Stimulated activated CD8-positive, alpha-beta memory T cell treated with anti-CD3 and anti-CD28 coated beads, Interleukin-4, amount 100 ng/mL, for 48 hours (primary cell): ENCODE measurements at places on chromosomes 16 and 17.

DNA sequence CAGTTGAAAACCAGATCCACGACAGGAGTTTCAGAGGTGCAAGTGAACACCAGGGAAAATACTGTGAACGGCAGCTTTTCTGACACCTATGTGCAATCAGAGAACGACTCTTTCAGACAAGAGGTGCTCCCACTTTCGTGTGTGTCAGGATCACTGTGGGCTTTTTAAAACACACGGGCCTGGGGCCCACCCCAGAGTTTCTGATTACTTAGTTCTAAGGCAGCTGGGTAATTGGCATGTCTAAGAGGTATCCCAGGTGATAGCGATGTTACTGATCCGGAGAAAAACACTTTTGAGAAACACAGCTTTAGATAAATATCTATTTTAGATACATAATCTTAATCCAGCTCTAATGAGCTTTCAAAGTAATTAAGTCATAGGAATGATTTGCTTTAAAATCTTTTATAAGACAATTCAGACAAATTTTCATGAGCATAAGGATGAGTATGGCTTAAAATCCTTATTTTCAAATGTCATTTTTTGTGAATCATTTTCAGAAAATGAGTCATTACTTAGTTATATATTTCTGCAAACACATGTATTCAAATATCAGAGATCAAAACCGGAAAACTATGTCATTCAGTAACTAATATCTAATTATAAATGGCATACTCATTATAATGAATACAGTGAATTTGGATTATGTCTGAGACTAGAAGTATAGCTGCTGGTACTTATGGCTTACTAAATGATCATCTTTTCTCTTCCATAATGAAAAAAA lies 217.9 kb upstream of the PSMD7 start:
- DNase-seq = no peak

DNA sequence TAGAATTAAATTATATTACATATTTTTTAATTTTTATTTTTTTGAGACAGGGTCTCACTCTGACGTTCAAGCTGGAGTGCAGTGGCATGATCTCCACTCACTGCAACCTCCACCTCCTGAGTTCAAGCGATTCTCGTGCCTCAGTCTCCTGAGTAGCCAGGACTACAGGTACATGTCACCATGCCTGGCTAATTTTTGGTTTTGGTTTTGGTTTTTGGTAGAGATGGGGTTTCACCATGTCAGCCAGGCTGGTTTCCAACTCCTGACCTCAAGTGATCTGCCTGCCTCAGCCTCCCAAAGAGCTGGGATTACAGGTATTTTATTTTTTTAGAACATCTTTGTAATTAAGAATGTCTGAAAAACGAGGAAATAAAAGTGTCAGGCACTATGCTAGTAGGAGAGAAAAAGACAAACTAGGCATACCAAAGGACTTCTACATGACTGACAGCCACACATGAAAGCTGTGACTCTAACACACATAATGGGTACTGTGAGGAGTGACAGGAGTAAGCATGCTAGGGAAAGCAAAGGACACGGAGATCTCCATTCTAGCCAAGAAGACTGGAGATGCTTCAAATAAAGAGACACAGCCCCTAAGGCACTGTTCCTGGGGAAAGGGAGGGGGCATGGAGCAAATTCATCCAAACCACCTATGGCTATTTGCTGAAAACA lies 7.3 kb downstream of the GNA13 start:
- DNase-seq = no peak

GRCh38 chr17:9987779-9988585 lies 82.9 kb upstream of the RCVRN start:
- DNase-seq = peak; percentile 47

- DNase-seq = no peak
Observed at GRCh38 chr16:17571499-17572093, 100.8 kb upstream of the XYLT1 start.

DNA sequence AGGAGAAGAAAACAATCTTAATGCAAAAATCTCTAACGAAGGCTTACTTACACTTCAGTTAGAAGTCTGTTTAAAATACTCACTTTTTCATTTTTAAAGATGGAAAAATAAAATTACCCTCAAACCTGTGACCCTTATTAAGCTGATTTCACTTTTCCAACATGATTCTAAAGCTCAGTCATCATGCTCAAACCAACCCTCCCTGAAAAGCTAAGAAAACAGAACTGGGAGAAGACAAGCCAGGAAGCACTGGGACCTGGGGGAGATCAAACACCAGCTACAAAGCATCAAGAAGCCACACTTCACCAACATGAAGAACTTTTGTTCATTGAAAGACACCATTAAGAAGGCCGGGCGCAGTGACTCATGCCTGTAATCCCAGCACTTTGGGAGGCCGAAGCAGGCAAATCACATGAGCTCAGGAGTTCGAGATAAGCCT lies 88.8 kb downstream of the LITAF start:
- no peak for DNase-seq

DNA sequence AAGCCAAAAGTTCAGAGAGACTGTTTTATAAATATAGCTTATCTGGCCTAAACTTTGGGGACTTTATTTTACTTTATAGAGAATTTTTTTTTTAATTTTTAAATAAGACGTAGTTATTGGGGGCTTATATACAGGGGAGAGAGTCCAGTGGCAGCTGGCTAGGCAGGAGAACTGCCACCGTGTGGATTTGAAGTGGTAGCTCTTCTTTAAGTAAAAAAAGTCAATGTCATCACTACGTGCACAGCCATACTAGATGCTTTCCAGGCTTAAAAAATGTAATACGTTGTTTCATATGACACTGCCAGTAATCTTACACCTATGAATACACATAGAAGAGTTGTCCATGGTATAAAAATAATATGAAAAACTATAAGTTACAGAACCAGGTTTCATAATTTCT lies 31.9 kb upstream of the ANKFY1 start:
- DNase-seq = no peak

DNA sequence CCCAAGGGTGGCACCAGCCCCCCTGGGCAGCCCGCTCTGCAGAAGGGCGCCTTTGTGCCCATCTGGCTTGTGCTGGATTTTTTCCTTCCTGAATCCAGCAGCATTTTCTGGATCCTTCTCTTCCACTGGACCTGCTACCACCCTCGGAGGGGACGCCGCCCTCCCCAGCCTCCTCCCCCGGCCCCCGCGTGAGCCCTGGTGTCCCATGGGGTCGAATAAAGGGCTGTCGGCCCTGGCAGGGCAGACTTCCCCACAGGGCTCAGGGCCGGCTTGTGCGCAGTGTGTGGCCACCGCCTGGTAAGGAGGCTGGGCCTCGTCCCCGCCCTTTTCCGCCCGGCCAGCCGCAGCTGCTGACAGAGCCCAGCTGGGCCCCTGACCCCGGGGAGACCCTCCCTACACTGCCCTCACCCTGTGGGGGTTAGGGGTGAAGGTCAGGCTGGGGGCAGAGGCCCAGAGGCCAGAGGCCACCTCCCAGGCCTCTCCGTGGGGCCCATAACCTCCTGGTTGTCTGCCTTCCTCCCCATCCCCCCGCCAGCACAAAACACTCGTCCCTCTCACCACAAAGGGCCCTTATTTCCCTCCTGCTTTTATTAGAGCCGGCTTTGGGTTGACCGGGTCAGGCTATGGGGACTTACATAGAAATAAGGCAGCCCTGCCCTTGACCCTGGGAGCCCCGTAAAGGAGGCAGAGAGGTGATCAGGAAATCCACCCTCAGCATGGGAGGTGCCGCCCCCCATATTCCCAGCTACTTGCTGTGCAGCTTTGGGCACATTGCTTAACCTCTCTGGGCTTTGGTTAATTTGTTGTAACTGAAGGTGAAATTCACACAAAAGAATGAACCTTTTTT lies 179.3 kb upstream of the CIBAR2 start:
- DNase-seq = no peak

DNA sequence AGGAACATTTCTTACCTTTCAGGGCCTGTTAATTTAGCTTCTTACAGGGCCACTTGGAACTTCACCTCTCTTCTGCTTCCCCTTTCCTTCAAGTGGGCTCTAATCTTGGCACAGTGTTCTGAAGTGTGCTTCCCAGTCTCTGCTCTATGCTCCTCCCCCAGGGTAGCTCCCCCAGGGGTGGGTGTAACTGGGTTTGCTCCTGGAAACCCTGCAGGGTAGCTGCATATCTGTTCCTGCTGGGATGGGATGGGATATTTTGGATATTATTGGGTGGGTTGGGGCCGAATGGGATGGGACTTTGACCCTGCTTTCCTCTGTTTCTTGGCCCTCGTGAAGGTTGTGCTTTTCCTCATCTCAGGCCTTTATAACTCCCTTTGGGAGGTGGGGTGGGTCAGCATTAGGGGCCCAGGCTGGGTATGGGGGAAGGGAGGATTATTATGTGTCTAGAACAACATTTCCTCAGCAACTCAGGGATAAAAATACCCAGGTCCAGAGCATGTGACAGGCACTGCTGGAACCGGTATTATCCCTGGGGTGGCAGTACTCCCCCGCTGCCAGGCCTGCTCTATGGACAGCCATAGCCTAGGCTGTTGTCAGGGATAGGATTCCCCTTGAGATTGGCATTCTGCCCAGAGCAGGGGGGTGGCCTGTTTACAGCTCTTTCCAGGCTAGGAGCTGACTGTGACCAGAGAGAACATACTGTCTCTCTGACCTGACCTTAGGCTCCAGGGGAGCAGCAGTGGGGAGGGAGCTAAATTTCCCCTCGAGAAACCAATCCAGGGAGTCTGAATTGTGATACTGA lies 5.0 kb downstream of the NFE2L1 start:
- no peak for DNase-seq

- DNase-seq = peak; percentile 86
Observed at GRCh38 chr17:7294614-7295153, at the start of gene YBX2. YBX2 (minus strand) TSS chr17:7294639; CDS start chr17:7294500, 139 bp downstream.

GRCh38 chr16:47258874-47259461 lies 115.2 kb upstream of the NETO2 start:
- no peak for DNase-seq

DNA sequence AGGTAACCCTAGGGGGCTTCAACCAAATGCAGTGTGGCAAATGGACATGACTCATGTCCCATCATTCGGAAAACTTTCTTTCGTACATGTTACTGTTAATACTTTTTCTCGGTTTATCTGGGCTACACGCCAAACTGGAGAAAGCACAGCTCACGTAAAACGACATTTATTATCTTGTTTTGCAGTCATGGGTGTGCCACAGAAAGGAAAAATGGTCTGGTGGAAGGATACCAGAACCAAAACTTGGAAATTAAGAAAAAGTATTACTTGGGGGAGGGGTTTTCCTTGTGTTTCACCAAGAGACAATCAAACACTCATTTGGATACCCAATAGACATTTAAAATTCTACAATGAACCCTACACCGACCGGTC lies 23.6 kb downstream of the ALOX15B start:
- DNase-seq = no peak

DNA sequence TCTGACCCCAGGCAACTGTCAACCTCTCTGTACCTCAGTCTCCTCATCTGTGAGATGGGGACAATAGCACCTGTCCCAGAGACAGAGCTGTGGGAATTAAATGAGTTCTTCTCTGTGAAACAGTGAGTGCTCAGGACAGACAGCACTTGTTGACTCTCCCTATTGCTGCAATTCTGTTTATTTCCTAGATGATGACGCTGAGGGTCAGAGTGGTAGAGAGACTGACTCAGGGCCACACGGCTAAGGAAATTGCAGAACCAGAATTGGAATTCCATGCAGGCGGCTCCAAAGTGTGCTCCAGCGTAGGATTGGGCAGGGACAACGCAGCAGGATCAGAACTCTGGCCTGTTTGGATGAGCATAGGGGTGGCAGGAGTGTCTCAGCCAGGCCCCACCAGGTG lies 302.2 kb downstream of the C16orf95 start:
- no peak for DNase-seq
